Stimulated activated CD8-positive, alpha-beta memory T cell treated with anti-CD3 and anti-CD28 coated beads, Interleukin-7, amount 100 ng/mL, for 48 hours (primary cell): ENCODE measurements at places on chromosomes 1 and 21.

- no peak for DNase-seq
Observed at GRCh38 chr1:87542697-87543096, 214.0 kb downstream of the LMO4 start.

GRCh38 chr1:96804648-96805047, 83.1 kb downstream of the PTBP2 start:
- DNase-seq, result no peak

GRCh38 chr1:179888071-179888470, 6.0 kb downstream of the TOR1AIP1 start:
- no peak for DNase-seq

DNA sequence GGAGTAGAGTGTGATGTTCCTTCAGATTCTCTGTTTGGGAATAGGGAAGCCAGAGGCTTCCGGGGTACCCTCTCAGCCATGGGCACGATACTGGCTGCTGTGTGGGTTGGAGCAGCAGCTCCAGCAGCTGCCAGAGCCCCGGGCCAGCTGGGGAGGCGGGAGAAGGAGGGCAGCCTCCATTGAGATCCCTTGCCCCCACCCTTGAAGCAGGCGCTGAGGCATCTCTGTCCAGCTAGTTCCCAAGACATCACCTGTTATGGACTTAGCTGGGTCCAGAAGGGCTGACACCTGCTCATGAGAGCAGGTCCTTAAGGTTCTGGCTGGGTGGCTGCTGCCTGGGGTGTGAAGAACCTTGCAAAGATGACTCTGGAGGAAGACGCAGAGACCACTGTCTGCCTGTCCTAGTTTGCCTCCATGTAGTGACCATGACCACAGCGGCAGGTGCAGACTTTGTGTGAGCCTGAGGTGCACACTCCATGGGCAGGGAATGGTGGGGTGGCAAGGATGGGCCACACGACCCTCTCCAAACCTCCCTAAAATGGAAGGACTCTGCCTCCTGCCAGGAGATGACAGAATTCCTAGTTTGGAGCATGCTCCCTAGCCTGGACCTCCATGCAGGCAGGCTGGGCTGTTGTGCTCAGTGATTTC, 222.6 kb upstream of the C1orf174 start:
- DNase-seq, result no peak

DNA sequence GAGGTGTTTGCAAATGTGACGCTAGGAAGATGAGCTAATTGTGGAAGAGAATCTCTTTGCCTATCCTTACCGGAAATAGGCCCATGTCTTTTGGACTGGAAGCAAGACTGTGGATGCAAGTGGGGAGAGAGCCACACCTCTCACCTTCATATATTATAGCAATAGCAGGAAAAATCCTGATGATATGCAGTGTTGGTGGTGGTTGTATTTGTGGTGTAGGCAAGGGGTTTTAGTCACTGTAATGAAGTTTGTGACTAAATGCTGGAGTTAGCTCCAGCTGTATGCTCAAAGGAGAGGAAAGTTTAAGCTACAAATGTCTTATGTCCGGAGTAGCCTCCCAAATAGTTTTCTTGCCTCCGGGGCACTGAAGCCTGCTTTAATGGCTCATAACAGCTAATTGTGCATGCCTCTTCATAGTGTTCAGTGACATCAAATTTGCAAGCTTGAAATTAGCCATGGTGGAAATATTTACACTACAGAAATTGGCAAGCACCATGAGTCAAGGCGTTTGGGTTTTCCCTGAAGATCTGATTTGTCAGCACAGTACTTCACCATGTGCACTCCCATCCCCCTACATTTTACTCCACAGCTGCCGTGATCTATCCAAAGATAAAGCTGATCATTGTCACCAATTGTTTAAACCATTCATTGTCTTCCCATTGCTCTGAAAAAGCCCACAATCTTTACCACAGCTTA, 102.6 kb upstream of the ZNF644 start:
- DNase-seq, result peak; percentile 4

GRCh38 chr1:171798765-171799164, 17.3 kb downstream of the METTL13 start:
- DNase-seq, result no peak

GRCh38 chr1:47331875-47332274, 1.7 kb upstream of the CMPK1 start:
- DNase-seq, result no peak

DNA sequence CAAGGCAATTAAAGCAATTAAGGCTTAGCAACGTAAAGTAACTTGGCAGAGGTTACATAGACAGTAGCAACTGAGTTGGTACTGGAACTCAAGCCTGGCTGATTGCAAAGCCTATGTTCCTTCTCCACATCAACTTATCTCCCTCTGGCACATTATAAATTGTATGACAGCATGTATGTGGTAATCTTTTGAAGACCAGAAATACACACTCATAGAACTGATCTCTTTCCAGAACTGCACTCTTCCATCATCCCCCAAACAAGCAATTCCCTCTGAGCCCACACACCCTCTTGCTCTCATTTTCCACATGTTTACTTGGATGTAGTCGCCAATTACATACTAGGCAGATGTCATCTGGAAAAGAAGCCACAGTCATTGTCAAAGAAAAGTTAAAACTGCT, 502.2 kb downstream of the PLPP3 start:
- no peak for DNase-seq
